ENCODE measurements at places on chromosomes 16 and 17. TPM values are rescaled to one million over a fixed set of nuclear protein-coding genes. Genes with fewer than 3 reads are reported as not detected.

DNA sequence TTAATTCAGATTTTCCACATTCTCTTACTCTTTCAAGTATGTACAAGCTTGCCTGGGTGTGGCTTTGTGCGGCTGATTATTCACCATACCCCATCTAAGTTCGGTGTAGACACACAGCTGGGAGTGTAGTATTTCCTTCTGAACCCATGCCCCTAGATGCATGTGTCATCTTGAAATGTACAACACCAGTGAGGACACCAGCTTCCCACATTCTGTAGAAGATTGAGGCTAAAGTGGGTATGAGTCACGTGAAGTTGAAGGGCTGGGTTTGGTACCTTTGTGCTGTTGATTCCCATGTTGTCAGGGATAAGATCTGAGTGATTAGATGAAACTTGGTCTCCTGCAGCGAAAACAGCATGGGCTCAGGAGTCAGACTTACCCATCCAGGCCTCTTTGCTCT lies 14.6 kb upstream of the DHX8 start:
- DNase-seq = no peak

DNA sequence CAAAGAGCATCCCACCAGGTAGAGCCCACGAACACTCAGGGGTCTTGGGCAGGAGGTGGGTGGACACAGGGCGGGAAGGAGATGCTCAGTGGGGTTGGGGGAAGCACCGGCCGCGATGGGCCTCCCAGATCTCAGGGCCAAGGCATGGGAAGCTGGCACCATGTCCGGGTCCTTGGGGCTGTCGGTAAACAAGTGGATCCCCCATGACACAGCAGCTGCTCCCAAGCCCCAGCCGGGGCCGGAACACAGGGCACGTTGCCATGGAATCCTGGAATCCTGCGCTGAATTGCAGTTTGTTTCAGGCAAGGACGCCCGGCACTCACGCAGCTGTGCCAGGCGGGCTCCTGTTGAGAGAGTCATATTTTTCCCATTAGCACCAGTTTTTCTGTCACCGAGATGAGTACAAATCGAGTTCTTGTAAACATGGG lies 23.0 kb upstream of the CHMP6 start:
- DNase-seq = no peak

DNA sequence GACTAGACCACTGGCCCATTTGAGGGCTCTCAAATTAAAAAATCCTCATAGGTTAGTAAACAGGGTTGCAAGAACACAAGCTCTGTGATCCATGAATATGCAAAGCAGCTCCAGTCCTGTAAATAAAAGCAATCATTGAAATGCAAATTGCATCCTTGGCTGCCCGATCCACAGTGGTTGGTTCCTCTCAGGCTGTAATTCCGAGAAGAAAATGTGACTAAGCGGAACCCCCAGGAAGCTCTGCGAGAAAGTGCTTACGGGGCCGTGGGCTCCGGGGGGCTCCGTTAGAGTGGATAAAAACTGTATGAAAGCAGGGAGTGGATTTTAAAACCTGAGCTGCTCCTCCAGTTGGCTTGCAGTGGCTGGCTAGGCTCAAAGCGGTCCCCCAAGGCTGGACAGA lies 2.5 kb downstream of the GPRC5B start:
- no peak for DNase-seq

DNA sequence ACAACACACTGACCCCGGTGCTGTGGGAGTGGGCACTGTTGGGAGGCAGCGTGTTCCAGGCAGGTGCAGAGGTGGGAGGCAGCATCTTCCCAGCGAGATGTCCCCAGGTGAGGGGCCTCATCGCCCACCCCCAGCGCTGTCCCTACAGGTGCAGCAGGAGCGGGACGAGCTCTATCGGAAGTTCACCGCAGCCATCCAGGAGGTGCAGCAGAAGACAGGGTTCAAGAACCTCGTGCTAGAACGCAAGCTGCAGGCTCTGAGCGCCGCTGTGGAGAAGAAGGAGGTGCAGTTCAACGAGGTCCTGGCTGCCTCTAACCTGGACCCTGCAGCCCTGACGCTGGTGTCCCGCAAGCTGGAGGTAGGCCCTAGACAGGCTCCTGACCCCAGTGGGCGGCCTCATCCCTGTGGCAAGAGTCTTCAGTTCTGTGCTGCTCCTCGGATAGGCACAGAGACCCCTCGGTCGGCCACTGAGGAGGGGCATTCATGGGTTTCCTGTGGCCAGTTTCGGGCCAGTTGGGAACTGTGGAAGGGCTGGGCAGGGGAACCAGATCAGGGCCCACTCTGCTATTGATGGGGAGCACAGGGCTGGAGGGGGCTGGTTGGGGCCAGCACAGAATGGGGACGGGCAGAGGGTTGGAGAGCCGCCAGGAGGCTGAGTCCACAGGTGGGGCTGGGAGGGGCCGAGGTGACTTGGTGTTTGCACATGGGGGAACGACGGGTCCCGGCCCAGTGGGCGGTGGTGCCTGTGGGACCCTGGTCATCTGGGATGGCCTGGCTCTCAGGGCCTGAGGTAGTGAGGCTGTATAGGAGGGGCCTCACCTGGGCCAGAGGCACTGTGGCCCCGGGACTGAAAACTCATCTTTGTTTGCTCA lies 21.1 kb upstream of the DBNDD1 start:
- no peak for DNase-seq

GRCh38 chr17:72725433-72726068 lies 366.9 kb downstream of the SLC39A11 start:
- DNase-seq = no peak

DNA sequence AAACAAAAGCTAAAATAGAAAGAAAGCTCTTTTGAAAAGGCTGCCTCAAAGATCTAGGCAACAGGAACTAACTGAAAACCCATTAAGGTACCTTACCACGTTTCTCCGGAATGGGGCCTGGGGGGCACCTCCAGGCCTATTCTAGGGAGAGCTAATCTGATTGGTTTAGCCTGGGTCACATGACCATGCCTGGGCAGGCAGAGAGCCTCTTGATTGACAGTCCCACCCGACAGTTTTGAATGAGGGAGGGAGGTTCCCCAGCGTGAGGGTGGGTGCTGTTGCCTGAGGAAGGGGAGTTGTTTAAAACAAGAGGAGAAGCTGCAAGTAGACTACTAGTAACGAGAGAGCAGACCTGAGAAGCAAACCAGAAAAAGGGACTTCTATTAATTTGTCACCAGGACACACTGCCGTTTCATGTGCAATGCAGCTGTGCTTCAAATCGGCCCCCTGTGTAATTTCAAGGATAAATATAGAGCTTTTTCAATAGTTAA lies 143.4 kb upstream of the HS3ST2 start:
- no peak for DNase-seq

DNA sequence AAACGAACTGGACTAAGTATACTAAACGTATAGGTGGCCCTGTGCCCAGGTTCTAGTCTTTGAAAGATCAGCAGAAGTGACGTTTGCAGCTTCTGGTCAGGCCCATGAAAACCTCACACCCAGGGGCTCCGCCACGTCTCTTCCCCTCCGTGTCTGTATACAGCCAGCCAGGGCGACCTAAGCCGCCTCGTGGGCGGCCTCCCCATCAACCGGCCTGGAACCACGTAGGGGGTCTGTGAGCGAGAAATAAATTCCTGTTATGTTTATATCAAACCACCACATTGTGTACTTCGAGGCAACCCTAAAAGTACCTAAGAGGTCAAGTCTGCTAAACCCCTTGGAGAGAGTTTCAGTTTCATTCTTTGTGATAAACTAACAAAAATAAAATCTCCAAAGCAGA lies 6.8 kb downstream of the TK1 start:
- no peak for DNase-seq

DNA sequence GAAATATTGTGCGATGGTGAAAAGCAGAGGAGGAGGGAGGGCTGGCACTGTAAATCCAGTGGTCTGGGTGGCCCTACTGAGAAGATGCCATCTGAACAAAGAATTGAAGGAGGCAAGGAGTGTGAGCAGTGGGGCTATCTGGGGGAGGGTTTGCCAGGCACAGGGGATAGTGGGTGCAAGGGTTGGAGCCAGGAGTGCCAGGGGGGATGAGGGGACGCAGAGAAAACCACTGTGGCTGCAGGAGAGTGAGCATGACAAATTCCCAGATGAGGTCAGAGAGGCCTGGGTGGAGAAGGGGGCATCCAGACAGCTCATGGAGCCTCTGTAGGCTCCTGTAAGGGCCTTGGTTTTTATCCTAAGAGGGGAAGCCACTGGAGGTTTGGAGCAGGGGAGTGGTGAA lies 4.8 kb downstream of the XYLT2 start:
- DNase-seq = no peak

CASKIN1 gene
- not detected for total RNA-seq

TERB1 gene
- not detected for total RNA-seq

SETD6 gene
- total RNA-seq = 47.3 TPM

Data from thoracic aorta (tissue), 2 donors.